ENCODE measurements at places on chromosomes 12 and 14.

DNA sequence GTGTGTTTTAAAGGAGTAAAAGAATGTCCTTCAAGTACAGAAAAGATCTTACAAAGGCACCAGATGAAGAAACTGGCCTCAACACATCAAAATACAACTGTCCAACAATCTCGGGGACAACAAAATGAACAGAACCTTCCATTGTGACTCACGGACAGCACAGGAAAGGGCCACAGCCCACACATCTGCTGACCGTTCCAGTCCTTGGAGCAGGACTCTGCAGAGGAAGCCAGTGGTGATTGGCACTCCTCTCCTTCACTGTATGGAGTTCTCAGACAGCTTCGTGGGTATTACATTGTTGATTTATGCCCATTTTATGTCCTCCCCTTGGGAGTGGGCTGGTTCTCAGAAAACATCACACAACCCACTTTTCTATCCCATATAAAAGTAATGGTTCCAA lies 32.5 kb upstream of the TC2N start:
- DNase-seq: no peak

GRCh38 chr12:70659077-70659606 lies 21.9 kb upstream of the PTPRB start:
- no peak for DNase-seq

DNA sequence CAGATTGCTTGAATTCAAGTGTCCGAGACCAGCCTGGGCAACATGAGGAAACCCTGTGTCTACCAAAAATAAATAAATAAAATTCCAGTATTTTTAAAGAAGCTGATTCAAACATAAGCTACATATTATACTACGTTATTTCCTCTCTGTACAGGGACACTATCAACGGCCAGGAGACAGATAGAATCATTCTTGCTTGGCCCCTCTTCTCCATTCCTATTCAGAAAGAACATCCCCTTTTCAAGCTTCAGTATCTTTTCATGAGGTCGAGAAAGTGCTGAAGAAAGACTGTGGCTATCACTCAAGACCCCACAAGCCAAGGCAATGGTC lies 314 bp upstream of the DHRS7 start:
- DNase-seq: no peak

DNA sequence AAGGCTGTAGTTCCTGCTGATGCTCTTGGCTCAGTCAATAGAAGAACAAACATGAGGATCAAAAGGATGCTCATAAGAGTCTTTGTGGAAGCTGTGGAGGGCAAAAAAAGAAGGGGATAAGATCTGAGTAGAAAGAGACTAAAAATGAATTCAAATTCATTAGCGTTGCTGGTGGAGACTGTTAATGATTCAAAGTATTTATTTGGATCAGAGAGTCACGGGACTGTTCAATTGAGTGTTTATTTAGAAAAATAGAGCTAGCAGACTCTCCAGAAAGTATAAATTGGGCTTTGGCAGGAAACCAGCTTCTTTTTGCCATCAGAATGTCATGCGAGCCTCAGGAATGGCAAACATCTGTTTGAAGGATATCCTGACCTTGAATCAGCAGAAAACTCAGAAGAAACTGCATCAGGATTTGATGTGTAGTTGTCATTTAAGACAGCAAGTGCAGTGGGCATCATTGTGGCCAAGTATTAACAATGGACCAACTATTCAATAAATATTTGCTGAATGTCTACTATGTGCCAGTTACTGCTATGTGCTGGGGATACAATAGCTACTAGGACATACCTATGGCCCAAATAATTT lies 126.4 kb downstream of the TBC1D30 start:
- no peak for DNase-seq

DNA sequence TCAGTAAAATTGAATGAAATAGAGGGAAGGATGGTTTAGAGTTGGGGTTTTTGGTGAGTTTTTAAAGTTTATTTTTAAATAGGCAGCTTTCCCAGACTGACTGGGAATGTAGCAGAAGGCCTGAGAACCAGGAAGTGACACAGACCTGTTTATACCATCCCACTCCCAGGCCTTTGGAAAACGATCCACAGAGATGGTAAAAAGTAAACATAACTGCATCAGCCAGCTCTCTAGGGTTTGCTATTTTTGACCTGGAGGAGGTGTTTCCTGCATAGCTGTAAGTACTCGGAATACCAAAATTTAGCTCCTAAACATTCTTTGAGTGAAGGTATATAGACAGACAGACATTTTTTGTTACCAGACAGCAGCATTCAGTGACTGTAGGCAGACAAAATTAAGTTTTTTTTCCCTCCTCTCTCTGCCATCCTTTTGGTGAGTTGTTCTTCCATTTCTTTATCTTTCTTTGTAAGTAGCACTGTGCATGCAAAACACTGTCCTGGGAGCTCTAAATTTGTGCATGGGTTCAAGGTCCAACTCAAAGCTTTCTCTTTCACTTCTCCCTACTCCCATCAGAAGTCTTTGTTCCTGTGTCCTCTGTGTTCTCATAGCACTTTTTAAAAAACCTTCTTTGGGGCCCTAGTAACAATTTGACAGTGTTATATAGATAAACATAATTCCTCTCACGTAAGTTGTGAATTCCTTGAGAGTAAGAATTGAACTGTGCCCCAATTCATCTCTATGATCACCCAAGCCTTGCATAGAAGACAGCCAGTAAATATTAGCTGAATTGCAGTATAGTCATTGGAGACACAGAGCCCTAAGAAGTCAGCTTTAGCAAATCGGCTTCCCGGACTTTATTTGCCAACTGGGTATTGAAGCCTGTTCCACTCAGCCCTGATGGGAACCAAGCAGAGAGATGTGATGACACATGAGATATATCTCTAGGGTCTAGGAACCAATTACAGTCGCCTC lies 37.4 kb downstream of the SUSD6 start:
- DNase-seq: no peak

GRCh38 chr12:42442311-42442759 lies 116.4 kb downstream of the PPHLN1 start:
- no peak for DNase-seq

DNA sequence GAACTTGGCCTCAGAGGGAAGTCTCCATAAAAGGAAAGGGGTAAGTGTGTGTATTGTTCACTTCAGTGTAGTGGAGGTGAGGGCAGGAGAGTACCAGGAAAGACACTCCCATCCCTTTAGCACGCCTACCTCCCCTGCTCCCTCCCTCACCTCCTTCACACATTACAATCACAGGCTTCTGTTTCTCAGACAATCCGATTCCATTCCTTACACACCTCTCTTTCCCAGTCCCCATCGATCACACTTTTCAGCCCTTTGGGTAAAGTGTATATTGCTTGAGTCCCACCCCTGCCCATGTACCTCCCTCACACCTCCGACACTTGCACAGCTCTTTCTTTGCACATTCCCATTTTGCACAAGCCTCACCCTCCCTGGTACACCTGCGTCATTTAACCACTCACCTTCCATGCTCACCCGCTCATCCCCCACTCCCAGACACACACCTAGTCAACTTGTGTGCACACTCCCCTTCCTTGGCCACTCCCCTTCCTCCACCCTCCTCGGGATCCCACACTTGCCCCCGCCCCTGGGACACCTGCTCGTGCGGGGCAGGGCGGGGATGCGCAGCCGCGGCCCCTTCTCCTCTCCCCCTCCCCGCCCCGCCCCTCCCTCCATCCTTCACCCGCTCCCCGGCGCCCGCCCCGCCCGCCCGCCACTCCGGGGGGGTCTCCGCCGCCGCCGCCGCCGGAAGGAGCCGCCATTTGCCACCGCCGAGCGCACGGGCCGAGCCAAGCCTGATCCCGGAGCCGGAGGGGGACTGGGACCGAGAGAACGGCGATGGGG lies at the start of gene MARCHF9:
MARCHF9 (plus strand) TSS at position 693 of the 783 bp plus-strand sequence. CDS start 426 bp downstream, outside the sequence.
- peak; percentile 75 for DNase-seq

DNA sequence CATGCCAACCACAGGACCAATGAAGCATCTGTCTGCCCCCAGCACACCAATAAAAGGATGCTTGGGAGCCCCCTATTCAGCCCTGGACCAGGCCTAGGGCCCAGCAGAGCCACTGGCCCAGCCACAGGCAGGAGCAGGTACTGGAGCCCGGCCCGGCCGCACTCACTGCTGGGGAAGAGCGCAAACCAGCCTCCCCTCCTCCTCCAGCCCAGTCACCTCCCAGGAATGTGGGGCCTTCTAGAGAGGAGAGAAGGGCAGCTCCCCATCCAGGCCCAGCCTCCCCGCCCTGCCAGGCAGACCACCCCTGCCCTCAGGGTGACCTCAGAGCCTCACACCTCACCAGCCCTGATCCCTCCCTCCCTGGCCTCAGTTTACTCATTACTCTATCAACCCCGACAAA lies 56.2 kb downstream of the CCNK start:
- no peak for DNase-seq

DNA sequence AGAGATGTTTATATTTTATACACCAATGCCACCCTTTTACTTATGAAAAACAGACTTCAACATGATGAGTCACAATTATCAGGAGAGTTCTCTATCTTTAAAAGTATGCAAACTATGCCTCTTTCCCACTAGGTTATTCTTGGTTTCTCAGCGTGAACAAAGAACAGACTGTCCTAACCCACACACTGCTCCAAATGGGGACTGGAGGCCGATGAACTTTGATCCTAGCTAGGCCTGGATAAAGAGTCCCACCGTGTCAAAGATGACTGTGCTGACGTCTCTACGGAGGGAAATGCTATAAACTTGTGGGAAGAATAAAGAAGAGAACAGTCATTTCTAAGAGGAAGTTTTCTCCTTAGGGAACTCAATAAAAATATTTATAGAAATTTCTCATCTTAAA lies 160.1 kb downstream of the EPS8 start:
- DNase-seq: no peak

DNA sequence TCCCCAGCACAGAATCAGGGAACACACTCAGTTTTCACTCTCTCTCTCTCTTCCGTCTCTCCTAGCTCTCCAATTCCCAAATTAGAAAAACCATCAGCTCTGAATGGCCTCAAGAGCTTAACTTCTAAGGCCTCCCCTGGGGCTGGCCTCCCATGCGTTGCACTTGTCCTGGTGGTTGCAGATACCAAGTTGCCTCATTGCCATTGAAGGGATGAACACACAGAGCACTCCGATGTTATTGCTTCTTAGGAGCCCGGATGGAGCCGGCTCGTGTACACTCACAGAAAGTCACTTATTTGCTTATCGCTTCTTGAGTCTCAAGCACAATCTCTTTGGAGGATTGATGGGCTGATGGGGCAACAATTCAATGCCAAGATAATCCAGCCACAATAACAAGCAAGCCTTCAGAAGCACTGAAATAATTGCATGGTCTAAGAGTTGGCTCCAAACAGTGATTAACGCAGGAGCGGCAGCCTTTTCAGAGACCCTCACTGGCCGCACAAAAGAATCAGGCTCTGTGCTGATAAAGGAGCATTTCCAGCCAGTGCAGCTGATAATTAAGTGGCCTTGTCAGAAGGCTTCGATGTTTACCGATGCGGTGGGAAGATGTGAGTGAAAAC lies 175.8 kb upstream of the TMEM132C start:
- DNase-seq: no peak

- DNase-seq: no peak
These were observed 76.6 kb downstream of the ZFC3H1 start for GRCh38 chr12:71587012-71587411.

GRCh38 chr12:117497407-117497806 lies 136.0 kb upstream of the NOS1 start:
- no peak for DNase-seq

All from activated CD4-positive, alpha-beta T cell treated with anti-CD3 and anti-CD28 coated beads for 24 hours (primary cell).